Smooth muscle cell of trachea (primary cell): ENCODE measurements at places on chromosomes 6 and 20. TPM values are rescaled to one million over a fixed set of nuclear protein-coding genes. Genes with fewer than 3 reads are reported as not detected.

FAM184A gene
- total RNA-seq = 0.29 and 0.50 TPM in 2 replicates

SLCO4A1 gene
- 0.66 and 1.3 TPM in 2 replicates for total RNA-seq

C20orf144 gene
- under 0.01 and 0.44 TPM in 2 replicates for total RNA-seq

STMND1 gene
- total RNA-seq = not detected in 2 replicates

MATN4 gene
- 0.33 TPM in 1 of 2 replicates, not detected in the other for total RNA-seq

OLIG3 gene
- total RNA-seq = 0.17 TPM in 1 of 2 replicates, not detected in the other

TFAP2C gene
- total RNA-seq = not detected in 2 replicates

FRMD1 gene
- total RNA-seq = not detected in 2 replicates

EIF6 gene
- 104 and 140 TPM in 2 replicates for total RNA-seq

ASXL1 gene
- total RNA-seq = 32.1 and 51.8 TPM in 2 replicates

OR12D3 gene
- not detected in 2 replicates for total RNA-seq

SLC44A4 gene
- total RNA-seq = 0.17 TPM in 1 of 2 replicates, not detected in the other

NOX3 gene
- total RNA-seq = not detected in 2 replicates

WFDC10B gene
- not detected in 2 replicates for total RNA-seq

RGL2 gene
- total RNA-seq = 29.2 and 41.7 TPM in 2 replicates

HLA-DRA gene
- total RNA-seq = 0.15 and 0.17 TPM in 2 replicates

CST7 gene
- total RNA-seq = not detected in 2 replicates

ENPP5 gene
- total RNA-seq = 0.17 and 0.29 TPM in 2 replicates

MRAP2 gene
- total RNA-seq = 0.50 and 1.7 TPM in 2 replicates

SAMD3 gene
- total RNA-seq = 2.0 and 5.1 TPM in 2 replicates

CDSN gene
- total RNA-seq = not detected in 2 replicates

SLC35D3 gene
- total RNA-seq = not detected in 2 replicates

NDUFAF5 gene
- total RNA-seq = 10.9 and 19.1 TPM in 2 replicates

LST1 gene
- total RNA-seq = not detected in 2 replicates

MARCKS gene
- 104 and 133 TPM in 2 replicates for total RNA-seq

MMP24 gene
- total RNA-seq = 0.29 and 0.50 TPM in 2 replicates

BIRC7 gene
- total RNA-seq = 0.17 TPM in 1 of 2 replicates, not detected in the other

AKAP12 gene
- 155 and 204 TPM in 2 replicates for total RNA-seq

NR2E1 gene
- total RNA-seq = not detected in 2 replicates

IL17A gene
- total RNA-seq = not detected in 2 replicates

PHACTR3 gene
- total RNA-seq = not detected in 2 replicates

SYNDIG1 gene
- 0.17 TPM in 1 of 2 replicates, not detected in the other for total RNA-seq

CCR6 gene
- not detected in 2 replicates for total RNA-seq

TREM2 gene
- total RNA-seq = 0.33 and 0.44 TPM in 2 replicates

DYNLT1 gene
- 103 and 144 TPM in 2 replicates for total RNA-seq

OR2B6 gene
- not detected in 2 replicates for total RNA-seq

CUTA gene
- 125 and 147 TPM in 2 replicates for total RNA-seq

OPRL1 gene
- total RNA-seq = 1.9 and 5.8 TPM in 2 replicates

LINC00237 gene
- total RNA-seq = not detected in 2 replicates

VSX1 gene
- not detected in 2 replicates for total RNA-seq

BCAS4 gene
- 15.7 and 21.5 TPM in 2 replicates for total RNA-seq

HDGFL1 gene
- not detected in 2 replicates for total RNA-seq

CCN6 gene
- total RNA-seq = not detected in 2 replicates

SMIM8 gene
- total RNA-seq = 4.5 and 9.7 TPM in 2 replicates

BRPF3 gene
- 14.4 and 15.5 TPM in 2 replicates for total RNA-seq

PMEPA1 gene
- 0.29 and 0.33 TPM in 2 replicates for total RNA-seq
